ENCODE measurements at places on chromosomes 2 and 18.

GRCh38 chr2:47043891-47044239 is 111.2 kb downstream of the STPG4 start:
- DNase-seq, result no peak

- DNase-seq, result no peak
Measured at GRCh38 chr2:59909147-59909546, 644.3 kb downstream of the BCL11A start.

DNA sequence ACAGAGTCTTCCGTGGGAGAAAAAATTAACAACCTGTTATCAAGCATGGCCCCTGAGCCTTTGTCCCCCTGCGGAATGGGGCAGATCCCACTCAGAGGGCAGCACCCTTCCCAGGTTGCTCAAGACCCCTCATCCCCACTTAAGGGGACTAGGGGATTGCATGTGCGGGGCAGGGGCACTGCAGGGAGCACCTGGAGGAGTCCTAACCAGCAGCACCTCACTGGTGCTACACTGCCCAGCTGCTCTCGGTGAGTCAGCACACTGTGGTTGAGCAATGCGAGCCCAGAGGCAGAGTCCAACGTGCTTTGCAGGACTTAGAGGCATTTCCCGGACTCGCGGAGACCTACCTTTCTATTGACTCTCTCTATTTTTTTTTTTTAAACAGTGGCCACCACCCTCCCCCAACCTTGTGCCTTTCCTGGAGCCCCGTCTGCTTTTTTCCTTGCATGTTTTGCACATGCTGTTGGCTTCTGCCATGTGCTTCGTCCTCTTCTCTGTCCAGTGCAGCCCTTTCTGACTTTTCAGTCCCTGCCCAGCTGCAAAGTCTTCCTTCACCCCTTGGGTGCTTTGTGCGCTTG is 74.0 kb downstream of the IL1R2 start:
- DNase-seq, result no peak

DNA sequence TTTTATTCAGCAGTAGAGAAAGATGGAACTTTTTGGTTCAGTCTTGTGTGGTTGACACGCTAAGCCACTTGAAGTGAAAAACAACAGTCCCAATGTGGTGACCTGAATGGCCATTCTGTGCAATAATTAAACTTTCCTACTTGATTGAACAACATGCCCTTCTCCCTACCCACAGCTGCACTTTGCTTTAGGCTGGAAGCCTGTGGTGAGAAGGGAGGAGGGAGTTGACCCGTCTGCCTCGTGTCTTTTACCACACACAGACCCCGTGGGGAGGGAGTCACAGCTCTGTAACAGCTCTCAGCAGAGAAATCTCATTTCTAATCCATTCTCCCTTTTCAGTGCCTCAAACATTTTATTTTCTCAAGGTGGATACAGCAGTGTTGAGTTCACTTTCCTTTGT is 138.2 kb upstream of the PKDCC start:
- DNase-seq, result no peak

GRCh38 chr2:80329491-80329890 is 24.9 kb upstream of the LRRTM1 start:
- no peak for DNase-seq

DNA sequence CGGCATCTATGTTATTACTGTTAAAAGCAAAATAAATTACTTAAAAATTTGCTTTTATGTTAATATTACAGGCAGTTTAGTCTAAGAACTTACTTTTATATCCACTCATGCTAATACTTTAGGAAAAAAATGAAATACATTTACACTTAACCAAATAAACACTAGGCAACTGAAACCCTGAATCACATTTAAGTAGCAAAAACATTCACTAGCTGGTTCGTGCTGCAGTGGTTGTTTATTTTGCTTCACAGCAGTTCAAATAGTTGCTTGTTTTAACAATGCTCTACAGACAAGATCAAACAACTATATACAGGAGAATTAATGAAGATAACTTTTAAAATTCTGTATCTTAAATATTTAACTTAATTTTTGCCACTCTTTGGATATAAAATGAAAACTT is 60.8 kb downstream of the ABCG8 start:
- DNase-seq, result no peak

- peak; percentile 40 for DNase-seq
Measured at GRCh38 chr2:135875491-135876065, 665 bp downstream of the MCM6 start.

GRCh38 chr2:111701266-111701665 is 182.7 kb downstream of the ANAPC1 start:
- no peak for DNase-seq

DNA sequence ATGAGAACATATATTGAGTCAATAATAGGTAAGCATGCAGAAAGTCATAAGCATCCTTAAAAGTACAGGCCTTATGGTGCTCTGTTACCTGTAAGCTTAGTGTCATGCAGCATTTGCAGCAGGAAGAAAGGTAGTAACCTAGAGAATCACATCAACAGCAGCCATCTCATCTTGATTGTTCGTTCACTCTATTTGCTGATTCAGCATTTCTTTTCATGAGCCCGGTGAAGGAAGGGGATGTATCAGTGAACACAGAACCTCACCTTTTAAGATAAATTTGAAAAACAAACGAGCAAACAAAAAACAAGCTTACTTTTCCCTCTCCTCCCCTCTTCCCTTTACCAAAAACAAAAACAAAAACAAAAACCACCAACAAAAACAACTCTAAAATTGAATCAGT is 89.9 kb downstream of the MIB1 start:
- no peak for DNase-seq

DNA sequence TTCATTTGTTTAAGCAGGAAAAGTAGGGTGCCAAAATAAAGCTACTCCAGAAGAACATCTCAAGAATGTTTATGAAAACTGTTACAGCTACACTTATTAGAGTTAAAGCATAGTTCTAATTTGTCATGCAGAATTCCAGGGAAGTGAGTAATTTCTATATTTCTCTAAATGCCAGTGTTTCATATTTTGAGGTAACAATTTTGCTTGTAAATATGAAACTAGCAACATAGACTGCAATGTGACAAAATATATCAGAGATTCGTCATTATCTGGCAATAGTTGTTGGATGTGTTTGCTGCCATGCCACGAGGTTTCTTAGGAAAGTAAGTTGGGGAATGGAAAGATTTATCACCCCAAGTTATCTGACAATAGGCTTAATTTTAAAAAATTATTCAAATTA is 424.1 kb upstream of the ZEB2 start:
- no peak for DNase-seq

- no peak for DNase-seq
Measured at GRCh38 chr2:168757223-168757622, 45.2 kb upstream of the NOSTRIN start.

DNA sequence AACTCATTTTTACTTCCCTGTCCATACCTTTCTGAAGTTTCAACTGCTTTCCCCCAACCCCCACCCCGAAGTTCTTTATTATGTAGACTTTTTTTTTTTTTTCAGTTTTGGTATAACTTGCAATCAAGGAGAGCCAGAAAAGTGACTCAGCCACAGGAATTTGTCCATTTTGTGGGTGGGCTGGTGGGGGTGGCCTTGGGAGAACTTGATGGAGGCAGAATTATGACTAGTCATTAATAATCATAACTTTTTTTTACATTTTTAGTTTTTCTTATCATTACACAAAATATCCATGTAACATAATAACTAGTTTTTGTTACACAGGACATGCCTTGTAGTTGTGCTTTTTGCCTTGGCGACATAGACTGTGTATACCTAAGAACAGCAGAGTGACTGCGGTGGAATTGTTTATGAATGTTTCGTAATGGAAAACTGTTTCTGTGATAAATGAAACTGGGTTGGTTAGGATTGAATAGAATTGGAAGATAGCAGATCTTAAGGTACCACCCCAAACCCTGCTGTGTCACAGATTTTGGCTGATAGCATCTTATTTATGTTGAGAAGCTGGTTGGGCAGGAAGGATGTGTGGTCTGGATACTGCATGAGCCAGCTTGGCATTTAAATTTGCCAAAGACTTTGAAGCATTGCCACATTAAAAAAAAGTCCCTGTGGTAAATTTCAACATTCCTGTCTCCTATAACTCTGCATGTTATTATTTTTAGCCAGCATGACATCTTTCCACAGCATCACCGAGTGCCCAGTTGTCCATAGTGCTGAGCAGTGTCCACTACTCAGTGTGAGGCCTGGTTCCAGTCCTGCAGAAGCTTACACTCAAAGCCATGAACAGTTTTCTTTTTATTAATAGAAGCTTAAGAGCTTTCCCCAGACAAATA is 30.7 kb downstream of the LYPD6B start:
- DNase-seq, result no peak

- no peak for DNase-seq
Measured at GRCh38 chr2:17608251-17608650, 67.8 kb downstream of the VSNL1 start.

DNA sequence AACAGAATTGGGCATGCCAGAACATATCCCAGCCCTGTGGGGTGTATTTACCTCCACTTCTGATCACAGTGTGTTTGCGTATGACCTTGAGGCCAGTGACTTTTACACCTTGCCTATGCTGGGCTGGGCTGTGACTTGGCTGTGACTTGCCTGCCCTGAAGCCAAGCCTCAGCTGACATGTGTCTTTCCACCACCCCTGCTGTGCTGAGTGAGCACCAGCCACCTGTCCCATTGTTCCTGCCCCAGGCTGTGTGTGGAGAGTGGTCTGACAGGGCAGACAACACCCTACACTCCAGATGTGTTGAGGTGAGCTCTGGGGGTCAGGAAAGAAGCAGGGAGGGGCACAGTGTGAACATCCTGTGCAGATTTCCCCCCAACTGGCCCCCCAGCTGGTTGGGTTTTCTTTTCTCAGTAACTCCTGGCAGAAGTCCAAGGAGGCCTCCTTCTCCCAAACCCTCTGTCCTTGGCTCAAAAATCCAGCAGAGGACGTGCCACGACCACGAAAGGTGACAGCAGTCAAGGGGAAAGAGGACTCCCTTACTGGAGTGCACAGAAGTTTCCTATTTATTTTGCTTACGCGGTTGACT is 5.1 kb upstream of the STEAP3 start:
- peak; percentile 85 for DNase-seq

- DNase-seq, result no peak
Measured at GRCh38 chr2:238408615-238409340, 17.9 kb upstream of the ASB1 start.

DNA sequence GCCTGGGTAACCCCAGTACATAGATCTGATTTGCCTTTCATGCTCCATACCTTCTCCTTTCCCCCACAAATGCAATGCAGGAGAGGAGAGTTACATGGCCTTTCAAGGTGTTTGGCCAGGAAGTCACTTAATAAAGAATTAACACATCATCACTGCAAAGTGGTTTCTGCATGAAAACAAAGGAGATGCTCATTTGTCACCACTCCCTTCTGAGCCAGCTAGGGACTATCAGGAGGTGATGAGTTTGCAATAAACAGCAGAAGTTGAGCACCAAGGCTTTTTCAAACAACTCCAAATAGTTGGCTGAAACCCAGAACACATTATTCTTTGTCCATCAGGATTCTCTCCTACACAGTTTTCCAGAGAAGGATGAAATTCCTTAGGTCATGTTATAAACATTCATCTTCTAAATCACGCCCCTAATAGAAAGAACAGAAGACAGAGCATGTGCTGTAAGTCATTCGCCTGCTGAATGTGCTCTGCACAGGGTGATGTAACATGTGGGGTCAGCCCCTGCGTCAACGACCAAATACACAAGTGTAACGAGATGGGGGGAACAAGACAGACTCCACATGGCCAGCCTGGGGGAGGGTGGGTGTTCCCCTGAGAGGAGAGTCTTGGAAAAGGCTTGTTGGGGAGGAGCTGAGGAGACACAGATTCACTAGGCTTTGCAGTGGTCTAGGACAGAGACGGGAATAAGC is 87.3 kb upstream of the RMDN2 start:
- DNase-seq, result no peak

- DNase-seq, result peak; percentile 36
Measured at GRCh38 chr2:138502255-138503086, 901 bp downstream of the SPOPL start.

GRCh38 chr2:240284503-240285259 is 144.2 kb upstream of the OTOS start:
- DNase-seq, result no peak

GRCh38 chr18:54964741-54965140 is 5.5 kb upstream of the CCDC68 start:
- no peak for DNase-seq

DNA sequence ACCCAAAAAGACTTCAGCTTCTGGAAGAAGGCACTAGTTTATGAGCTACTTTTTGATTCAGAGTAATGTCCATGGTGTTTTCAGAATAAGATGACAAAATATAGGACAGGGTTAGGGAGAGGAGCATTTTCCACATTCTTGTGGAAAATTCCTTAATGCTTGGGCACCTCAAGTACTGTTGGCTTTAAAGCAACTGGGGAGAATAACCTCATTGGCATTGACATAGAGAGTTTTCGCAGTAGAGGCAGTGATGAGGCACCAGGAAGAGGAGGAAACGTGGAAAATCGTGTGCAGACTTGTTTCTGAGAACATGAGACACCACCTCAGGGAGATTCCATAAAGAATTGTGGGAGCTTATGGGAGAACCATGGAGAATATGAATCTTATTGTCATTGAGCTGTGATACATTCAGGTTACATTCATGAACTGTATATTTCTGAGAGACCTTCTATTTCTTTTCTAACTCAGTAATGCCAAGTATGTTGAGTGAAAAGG is 929.0 kb upstream of the NRXN1 start:
- DNase-seq, result no peak

GRCh38 chr2:218891275-218892135 is 10.9 kb downstream of the WNT10A start:
- DNase-seq, result no peak

DNA sequence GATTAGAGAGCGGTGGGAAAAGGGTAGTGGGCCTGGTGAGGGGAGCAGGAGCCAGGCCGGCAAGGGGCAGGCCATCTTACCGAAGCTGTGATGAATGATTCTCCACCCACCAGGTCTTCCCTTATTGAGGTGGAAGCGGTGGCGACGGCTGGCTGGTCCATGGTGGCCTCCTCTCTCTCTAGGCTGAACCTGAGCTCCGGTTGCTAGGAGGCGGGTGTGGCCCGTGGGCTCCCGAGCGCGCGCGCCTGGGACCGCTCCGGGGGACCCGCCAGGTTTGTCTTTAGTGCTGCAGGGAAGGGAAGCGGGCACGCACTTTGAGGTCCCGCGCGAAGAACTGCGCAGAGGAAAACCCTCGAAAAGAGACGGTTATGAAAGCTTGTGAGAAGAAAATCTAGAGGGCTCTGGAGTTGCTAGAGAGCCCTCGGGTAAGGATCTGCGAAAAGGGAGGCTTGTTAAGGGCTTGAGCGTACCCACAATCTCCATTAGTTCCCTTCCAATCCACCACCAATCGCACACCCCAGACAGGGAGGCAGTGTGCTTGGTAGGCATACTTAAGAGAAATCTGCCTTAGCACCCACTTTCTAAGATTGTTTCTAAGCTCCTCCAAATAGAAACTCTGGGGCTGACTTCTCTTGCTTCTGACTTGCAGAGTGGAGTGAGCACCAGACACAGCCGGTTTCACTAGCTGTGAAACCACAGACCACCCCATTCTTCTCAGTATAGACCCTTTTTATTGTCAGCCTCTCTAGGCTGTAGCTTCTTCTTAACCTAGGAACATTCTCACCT is at the start of gene STPG4:
STPG4 (minus strand) TSS at position 218 of the 786 bp plus-strand sequence; CDS start at position 161, 57 bp downstream.
- no peak for DNase-seq

DNA sequence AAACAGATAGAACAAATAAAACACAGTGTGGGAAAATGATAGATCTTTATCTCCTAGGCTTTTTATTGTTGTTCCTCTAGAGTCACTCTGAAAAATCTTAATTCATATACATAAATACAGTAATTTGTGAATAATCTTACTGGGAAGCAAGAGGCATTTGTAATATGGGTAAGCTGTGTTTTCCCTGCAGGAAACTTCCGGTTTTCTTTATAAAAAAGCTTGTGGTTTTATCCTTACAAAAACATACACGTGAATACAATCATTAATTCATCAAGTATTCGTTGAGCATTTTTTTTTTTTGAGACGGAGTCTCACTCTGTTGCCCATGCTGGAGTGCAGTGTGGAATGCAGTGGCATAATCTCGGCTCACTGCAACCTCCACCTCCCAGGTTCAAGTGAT is 1312.8 kb upstream of the ZEB2 start:
- no peak for DNase-seq
